ENCODE measurements at places on chromosomes 2 and 18.

DNA sequence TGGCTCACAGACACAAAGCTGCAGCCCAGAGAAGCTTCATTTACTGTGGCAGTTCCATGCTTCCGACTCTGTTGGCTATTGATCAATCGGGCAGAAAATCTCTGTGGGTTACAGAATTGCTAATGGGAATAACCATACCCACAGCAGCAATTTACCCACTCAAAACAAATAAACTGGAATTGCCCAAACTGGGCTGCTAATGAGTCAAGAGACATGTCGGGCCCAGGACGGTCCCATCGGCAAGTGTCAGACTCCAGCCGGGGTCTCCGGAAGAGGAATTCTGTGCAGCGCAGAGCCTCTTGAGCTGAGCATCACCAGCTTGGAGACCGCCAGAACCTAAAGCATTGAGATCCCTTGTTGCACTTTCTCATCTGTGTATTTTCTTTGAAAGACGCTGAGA lies 67.8 kb downstream of the TMEM18 start:
- DNase-seq, result no peak

DNA sequence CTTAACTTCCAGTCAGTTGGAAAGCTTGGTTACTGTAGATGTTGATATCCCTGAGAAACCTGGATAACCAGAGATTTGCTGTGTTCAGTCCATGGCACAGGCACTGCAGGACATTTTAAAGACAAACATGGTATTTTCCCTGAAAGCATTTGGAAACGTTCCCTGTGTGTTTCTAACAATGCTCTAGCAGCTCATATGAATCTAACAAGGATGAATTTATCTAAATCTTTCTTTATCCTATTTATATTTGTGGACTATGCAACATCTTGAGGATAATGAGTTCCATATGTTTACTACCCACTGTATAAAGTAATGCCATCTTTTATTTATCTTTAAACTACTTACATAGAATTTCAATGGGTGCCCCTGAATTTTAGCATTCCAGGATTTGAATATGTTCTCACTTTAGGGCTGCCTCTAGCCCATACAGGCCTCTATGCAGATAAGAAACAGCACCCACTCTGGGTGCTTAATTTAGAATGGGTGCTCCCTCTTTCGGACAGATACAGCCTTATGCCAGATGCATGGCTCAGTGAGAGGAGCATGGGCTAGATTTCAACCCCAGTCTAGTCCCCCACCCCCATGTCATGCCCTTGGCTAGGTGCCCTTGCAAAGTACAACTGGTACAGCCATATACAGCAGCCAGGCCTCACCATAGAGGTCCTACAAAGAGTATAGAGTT lies 50.6 kb upstream of the NEMP2 start:
- DNase-seq, result no peak

DNA sequence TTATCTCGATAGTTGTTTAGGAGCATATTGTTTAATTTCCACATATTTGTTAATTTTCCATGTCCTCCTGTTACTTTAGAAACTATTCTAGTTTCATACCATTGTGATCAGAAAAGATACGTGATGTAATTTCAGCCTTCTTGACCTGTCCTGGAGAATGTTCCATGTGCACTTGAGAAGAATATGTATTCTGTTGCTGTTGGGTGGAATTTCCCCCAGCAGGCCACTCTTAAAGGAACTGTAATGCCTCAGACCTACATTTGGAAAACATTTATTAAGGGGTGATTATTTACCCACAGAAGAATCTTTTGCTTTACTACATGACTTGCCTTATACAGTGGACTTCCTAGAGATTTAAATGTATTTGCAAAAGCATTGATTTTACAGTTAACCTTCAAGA lies 55.5 kb downstream of the LIMS1 start:
- no peak for DNase-seq

GRCh38 chr18:23099621-23100020 lies 35.7 kb upstream of the CABLES1 start:
- no peak for DNase-seq

GRCh38 chr2:17615728-17616351 lies 75.3 kb downstream of the VSNL1 start:
- DNase-seq, result no peak

DNA sequence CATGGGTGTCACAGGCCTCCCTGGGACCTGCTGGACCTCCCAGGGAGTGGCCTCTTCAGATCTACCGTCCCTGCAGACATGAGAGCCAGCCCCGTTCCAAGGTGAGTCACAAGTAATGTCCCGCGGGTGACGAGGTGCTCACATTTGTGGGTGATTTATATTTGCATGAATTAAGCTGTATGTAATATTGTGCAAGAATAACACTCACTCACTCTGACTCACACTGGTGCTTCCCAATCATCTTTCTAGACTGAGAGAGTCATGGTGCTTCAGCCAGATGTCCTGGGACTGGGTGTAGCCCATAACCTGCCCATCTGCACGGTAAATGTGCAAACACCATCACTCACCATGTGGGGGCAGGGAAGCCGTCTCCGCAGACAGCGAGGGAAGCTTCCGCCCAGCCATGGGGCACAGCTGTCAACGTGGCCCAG lies 347.5 kb upstream of the SALL3 start:
- DNase-seq, result no peak

DNA sequence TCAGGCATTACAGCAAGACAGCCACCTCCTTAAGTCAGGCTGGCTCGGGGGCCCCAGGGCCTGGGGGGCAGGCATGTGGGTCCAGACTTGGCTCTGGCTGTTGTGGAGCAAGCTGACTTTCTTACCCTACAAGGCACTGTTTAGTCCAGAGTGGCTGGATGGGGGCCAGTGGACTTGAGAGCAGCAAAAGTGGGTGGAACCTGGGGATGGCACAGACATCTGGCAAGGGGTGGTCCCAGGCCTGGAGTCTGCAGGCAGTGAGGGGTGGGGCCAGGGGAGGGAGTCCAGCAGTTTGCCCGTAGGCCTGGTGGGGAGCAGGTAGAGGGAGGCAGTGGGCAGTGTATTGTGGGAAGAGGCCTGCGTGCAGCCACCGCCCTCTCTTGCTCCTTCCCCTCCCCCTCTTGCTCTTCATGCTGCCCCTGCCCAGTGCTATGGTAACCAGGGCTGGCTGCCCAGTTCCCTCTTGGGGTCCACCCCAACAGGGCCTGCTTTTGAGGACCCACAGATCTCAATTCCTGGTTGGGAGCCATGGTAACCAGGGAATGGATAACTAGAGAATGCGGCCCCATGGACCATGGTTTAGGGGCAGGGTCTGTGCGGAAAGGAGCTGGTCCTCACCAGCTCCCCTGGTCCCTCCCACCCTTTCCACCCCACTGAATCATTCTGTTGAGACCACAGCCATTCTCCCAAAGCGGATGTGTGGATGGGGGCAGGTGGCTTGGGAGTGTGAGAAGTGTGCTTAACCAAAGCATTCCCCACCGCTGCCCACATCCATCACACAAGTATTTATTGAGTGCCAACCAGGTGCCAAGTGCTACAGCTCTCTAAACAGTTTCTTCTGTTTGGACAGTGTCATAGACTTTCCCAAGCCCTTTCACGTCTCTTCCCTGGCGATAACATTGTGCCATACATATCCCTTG lies 19.3 kb downstream of the SPEG start:
- DNase-seq, result no peak

DNA sequence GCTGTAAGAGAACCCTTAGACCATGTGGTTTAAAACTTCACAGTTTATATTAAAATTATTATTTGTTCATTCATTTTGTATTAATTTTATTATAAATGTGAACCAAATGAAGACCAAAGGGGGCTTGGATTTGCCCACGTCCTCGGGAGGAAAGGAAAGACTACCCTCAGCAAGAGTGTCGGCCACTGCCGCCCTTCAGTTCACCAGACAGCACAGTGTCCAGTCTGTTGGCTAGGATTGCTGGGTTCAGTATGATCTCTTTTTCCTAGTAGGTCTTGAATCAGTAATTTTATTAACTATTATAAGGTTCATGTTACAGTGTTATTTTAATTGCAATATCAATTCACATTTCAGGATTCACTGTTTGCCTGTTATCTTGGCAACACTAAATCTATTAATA lies 78.2 kb upstream of the CHRNA1 start:
- no peak for DNase-seq

DNA sequence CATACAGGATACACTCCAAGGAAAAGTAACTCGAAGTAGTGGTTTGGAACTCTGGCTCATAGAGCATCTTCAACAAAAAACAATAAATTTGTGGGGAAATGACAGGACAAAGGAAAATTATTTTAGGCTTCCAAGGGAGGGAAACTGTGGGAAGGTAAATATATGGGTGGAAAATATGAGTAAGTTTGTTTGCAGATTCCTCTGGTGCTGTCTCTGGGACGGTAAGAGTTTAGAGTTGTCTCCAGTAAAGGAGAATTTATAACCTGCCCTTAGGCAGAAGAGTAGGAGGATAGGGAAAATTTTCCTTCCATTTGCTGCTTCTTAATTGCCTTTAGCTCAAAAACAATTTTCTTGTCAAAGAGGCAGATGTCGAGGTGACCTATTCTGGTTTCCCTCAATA lies 19.3 kb downstream of the HNMT start:
- DNase-seq, result no peak

- no peak for DNase-seq
These were observed 66.4 kb upstream of the MSH2 start for GRCh38 chr2:47336259-47337238.

GRCh38 chr18:47286776-47287410 lies 35.4 kb upstream of the SKOR2 start:
- no peak for DNase-seq

DNA sequence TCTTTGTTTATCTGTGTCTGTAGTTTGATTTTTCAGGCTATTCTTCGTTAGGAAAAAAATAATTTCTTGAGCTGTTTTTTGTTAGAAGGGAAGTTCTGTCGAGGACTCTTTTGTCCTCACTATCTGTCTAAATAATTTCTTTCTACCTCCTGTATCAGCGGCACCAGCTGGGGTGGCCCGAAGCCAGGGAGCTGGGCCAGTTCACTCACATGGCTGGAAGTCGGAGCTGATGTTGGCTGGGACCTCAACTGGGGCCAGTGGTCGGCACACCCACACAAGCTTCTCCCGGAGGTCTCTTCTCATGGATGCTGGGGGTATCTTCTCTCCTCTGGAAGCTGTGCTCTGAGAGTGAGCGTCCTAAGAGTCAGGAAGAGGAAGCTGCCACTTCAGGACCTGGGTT lies 8.0 kb upstream of the PDIA6 start:
- DNase-seq, result no peak

- no peak for DNase-seq
These were observed 24.2 kb downstream of the CDH2 start for GRCh38 chr18:28152754-28153153.

GRCh38 chr2:130241041-130241707 lies 42.9 kb upstream of the TUBA3E start:
- DNase-seq, result no peak

DNA sequence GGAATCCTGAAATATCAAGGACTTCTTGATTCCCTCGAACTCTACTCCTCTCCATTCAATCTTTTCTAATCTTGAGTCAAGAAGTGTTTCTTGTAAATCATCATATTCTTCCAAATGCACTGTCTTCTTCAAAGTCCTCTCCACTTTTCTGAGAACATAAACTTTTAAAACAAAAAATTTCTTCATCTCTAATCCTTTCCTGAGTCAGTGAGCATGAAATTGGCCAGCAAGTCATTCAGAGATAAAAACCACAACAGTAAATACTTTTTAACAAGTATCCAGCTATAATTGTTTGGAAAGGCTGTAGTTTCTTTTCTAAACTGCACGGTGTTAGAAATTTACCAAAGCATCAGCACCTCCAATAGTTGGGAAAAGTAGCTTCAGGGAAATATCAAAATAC lies 312.6 kb upstream of the GALNT5 start:
- DNase-seq, result no peak

DNA sequence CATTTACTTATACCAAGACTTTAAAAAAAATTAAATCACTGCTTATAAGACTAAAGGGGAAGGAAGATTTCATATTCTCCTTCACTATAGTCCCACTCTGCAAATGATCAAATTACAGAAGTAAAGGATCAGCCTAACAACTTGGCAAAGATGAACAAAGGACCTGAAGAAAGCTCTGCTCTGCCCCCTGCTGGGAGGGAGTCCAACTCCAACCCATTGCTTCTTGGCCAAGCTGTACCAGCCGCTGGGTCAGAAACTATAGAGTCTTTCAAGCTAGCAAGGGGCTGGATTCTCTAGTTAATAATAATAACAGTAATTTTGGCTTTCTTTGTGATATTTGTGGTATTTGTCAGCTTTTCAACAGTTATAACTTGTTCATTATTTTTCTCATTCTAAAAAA lies 927.0 kb upstream of the CRIM1 start:
- DNase-seq, result no peak

DNA sequence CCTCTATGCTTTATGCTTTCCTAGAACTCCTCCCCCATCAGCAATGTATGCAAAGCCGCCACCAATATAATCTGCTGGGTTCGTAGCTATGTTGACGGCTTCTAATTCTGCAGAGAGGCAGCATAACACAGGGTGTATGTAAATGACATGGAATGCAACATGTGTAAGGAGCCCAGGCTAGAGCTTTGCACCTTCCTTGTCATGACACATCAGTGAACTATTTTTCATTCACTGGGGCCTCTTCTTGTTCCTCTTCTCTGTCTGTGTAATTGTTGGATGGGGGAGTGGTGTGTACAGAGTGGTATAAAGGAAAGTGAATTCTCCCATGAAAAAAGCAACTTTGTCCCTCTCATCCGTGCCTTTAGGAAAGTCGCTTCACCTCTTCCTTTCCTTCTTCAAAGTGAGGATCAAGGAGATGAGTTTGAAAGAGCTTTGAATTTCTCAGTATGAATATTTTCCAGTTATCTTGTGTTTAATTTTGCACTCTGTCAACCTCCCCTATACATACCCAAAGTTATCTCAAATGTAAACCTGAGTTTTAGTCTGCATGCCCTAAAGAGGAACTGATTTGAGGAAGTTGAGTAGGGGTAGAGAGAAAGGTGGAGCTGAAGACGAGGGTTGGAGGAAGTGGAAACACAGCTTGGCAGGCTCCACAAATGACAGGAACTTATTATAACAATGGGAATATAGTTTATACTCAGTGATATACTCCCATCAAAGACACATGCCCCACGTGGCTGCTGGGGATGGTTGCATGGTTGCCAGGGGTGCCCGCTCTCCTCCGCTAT lies 74.9 kb upstream of the ARL4C start:
- DNase-seq, result no peak

GRCh38 chr18:49562481-49563129 lies 748 bp downstream of the LIPG start:
- DNase-seq, result no peak

DNA sequence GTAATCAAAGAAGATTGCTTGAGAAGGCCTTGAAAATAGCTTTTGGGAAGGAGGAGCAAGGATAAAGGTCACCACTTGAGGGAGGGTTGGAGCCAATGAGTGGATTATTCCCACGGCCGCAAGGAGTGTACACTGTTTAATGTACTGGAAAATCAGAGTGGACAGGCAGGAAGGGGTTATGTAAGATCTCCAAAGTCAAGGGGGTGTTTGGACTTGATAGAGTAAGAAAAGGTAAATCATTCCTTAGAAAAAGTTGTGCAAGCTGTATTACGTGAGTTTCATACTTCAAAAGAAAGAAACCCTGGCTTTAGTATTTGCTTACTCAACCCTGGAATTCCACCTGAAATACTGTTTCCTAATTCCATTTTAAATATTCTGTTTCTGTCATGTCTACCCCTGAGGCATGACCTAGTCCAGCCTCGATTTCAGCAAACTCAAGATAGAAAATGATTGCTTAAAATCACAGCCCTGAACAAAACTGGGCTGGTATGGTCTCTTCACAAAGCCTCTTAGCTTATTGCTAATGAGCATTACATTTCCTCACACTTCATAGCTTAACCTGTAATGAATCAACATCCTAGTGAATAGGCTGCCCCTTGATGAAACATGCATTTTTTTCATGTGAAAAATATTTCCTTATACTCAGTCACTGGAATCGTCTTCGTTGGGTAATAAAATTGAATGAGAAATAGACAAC lies 1.1 kb downstream of the MREG start:
- DNase-seq, result no peak

All from esophagus squamous epithelium (tissue), 5 donors.